ENCODE measurements at places on chromosomes 11 and 22. TPM values are rescaled to one million over a fixed set of nuclear protein-coding genes. Genes with fewer than 3 reads are reported as not detected.

Gene CHRM1
- total RNA-seq: not detected

Gene KCTD14
- total RNA-seq: 0.45 TPM

GRCh38 chr11:127709960-127710359 lies 709.4 kb upstream of the KIRREL3 start:
- DNase-seq: no peak

GRCh38 chr22:19094393-19094997 lies 27.7 kb downstream of the DGCR2 start:
- no peak for DNase-seq

DNA sequence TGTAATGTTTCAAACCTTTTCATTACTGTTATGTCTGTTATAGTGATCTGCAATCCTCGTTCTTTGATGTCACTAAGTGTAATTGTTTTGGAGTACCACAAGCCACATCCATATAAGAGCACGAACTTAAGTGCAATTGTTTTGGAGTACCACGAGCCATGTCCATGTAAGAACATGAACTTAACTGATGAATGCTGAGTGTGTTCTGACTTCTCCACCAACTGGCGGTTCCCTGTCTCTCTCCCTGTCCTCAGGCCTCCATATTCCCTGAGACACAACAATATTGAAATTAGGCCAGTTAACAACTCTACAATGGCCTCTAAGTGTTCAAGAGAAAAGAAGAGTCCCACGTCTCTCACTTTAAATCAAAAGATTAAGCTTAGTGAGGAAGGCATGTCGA lies 23.5 kb downstream of the TESMIN start:
- DNase-seq: no peak

- peak; percentile 74 for DNase-seq
Measured at GRCh38 chr11:1564535-1565172, 7.4 kb downstream of the DUSP8 start.

Gene DUSP8
- total RNA-seq: not detected

DNA sequence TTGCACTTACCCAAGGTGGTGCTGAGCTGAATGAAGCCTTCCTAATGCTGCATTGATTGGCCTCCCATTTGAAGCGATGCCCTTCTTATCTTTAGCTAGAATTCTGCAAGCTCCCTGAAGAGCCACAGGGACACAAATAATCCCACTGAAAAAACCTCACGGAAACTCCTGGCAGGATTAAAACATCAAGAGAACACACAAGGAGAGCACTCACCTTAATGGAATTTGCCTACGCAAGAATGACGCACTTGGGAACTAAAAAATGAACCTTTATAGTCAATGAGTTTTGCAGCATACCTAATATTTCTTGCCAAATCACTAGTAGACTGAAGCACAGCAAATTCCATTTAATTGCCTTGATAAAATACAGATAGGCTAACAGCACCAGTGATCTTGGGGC lies 232.8 kb upstream of the UBASH3B start:
- DNase-seq: peak; percentile 22

GRCh38 chr22:44400763-44401060 lies 88.0 kb upstream of the SHISAL1 start:
- DNase-seq: no peak

- DNase-seq: peak; percentile 21
Measured at GRCh38 chr22:46491946-46492345, 45.5 kb downstream of the CELSR1 start.

Gene MS4A6E
- not detected for total RNA-seq

- peak; percentile 59 for DNase-seq
Measured at GRCh38 chr11:16792426-16792825, 54.0 kb downstream of the C11orf58 start.

Gene DDTL
- total RNA-seq: 1.8 TPM

- no peak for DNase-seq
Measured at GRCh38 chr11:90587896-90588295, 365.0 kb upstream of the CHORDC1 start.

Gene PRR5L
- 0.54 TPM for total RNA-seq

- DNase-seq: no peak
Measured at GRCh38 chr11:31649129-31649966, 139.8 kb downstream of the ELP4 start.

- peak; percentile 99 for DNase-seq
Measured at GRCh38 chr11:12182676-12183541, 72.5 kb downstream of the MICAL2 start.

GRCh38 chr11:122167100-122167499 lies 51.1 kb upstream of the BLID start:
- DNase-seq: peak; percentile 75

DNA sequence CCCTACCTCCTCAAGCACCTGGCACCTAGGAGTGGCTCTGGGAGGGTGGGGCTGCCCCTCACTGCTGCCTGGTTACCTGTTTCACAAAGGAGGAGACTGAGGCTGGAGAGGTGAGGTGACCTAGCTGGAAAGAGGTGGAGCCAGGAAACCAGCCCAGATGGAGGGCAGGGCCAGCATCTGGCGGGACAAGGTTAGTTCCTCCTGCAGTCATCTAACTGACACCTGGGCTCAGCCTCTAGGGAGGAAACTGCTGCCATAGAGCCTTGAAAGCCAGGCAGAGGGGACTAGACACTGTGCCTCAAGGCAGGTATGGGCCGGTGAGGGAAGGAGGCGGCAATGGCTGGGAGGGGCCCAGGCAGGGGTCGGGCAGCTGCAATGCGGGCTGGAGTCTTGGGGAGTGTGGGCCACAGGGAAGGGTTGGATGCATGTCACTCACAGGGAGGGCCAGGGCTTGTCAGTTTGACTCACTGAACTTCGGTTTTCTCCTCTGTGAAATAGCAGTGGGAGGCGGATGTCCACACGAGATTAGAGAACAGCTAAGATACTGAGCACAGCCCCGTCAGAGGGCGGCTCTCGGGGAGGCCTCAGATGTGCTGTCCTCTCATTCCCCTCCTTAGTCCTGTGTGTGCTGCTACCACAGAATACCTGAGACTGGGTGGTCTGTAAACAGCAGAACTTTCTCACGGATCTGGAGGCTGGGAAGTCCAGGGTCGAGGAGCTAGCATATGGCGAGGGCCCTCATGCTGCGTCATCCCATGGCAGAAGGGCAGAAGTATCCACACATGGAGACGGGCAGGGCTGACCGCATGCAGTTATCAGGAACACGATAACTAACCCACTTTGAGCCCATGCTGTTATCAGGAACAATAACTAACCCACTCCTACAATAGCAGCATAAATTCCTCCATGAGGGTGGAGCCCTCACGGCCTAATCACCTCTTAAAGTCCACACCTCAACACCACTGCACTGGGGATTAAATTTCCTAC lies 16.1 kb downstream of the MGAT3 start:
- DNase-seq: no peak

GRCh38 chr22:32629573-32629957 lies 155.0 kb downstream of the FBXO7 start:
- DNase-seq: no peak
